Stimulated activated CD8-positive, alpha-beta memory T cell treated with anti-CD3 and anti-CD28 coated beads, Interleukin-15, amount 100 ng/mL, for 4 hours (primary cell): ENCODE measurements at places on chromosomes 7 and 10.

- no peak for DNase-seq
Measured at GRCh38 chr10:7493996-7494395, 83.2 kb upstream of the SFMBT2 start.

GRCh38 chr7:139674341-139674740 lies 103.5 kb downstream of the HIPK2 start:
- DNase-seq, result no peak

DNA sequence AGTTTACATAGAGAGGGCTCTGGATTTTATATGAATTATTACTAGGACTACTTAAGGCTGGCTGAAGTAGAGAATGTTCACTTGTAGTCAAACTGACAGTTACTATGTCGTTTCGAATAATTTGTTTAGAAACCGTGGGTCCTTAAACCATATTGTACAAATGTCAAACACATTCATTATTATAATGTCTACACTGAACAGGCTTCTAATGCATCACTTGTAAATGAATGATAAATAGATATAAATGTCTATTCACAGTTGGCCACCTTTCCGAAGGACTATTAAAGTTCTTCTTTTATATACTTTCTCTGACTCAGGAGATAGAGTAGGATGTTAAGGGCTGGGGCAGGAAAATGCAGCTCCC lies 95.3 kb downstream of the SEMA3D start:
- DNase-seq, result no peak

GRCh38 chr7:120480472-120480871 lies 207.5 kb downstream of the KCND2 start:
- no peak for DNase-seq

GRCh38 chr7:1290026-1290678 lies 57.5 kb downstream of the UNCX start:
- no peak for DNase-seq

DNA sequence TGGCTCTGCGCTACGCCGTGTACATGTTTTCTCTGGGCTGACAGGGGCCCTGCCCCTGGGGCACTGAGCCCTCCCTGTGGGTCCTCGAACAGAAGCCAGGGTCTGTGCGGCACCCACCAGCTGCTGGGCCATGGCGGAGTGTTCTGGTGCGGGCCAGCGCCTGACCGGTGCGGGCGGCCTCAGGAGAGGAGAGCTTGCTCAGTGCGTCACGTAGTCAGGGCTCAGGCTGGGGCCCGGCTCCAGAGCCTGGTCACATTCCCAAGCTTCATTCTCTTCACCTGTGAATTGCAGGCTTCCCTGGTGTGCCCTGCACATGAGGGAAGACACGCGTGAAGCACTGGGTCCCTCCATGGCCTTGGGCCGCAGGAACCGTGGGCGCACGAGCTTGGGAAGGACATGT lies 15.5 kb downstream of the GET4 start:
- DNase-seq, result no peak

GRCh38 chr10:103980288-103980906 lies 13.5 kb downstream of the SLK start:
- DNase-seq, result no peak

GRCh38 chr10:123967626-123968243 lies 76.1 kb upstream of the CPXM2 start:
- DNase-seq, result no peak

DNA sequence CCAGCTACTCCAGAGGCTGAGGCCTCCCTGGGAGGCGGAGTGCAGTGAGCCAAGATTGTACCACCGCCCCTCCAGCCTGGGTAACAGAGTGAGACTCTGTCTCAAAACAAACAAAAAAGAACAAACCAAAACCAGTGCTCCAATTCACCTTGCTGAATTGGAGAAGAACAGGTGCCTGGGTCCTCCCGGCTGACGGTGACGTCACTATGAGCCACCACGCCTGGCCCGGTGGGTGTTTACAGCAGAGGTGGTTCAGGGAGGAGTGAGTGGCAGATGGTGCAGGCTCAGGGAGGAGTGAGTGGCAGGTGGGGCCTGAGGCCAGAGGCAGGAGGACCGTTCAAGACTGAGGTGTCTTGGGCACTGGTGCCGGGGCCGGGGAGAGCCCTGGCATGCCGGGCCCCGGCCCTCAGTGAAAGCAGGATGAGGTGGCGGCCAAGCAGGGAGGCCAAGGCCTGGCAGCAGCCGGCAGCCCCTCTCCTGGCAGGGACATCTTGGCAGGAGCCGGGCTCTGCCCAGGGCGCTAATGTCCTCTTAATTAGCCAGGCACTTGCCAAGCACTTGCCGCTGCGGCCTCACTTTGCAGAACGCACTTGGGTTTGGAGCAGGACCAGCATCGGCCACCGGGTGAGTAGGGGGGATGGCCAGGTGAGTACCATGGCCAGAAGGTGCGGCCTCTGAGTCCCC lies 162.8 kb upstream of the TNRC18 start:
- no peak for DNase-seq
